ENCODE measurements at places on chromosomes 2 and 18.

DNA sequence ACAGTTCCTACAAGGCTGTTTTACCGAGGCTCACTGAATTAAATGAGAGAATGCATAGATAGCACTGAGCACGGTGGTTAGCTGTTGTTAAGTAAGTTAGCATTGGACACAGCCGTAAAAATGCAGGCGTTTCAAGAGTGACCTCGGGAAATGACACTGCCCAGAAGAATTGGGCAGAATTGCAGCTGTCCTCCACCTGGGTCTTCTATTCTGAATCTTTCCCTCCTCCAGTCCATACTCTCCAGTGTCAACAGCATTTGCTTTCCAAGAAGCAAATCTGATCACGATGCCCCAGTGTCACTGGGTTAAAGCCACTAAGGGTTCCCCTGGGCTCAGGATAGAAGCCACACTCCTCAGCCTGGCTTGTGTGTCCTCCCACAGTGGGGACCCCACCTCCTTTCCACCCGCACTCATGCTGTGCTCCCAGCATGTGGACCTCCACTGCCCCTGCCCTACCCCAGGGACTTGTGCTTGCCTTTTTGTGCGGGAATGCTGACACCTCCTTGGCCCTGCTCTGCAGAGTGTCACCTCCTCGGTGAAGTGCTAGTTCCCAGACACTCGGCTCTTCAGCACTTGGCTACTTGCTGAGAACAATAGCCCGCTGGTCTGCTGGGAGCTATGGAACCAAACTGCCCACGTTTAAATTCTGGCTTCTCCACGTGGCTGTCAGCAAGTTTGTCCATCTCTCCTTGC is 135.0 kb downstream of the ANTXR1 start:
- no peak for DNase-seq

DNA sequence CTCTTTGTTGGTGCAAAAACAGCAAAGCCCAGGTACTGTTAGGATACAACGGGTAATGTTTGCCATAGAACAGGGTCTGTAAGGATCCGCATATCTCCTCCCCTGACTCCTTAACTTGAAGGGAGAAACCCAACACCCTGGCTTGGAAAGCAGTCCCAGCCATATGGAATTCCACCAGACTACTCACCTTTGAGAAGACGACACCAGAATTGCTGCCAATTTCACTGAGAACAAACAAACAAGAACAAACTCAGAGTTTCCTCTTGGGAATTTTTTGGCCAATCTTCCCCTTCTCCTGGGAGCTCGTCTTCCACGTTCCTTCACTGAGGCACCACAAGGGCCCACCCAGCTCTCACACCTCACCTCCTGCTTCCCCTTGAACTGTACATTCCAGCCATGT is 29.2 kb downstream of the CAPN14 start:
- DNase-seq = no peak

- no peak for DNase-seq
Measured at GRCh38 chr2:21804151-21804550, 680.4 kb downstream of the TDRD15 start.

DNA sequence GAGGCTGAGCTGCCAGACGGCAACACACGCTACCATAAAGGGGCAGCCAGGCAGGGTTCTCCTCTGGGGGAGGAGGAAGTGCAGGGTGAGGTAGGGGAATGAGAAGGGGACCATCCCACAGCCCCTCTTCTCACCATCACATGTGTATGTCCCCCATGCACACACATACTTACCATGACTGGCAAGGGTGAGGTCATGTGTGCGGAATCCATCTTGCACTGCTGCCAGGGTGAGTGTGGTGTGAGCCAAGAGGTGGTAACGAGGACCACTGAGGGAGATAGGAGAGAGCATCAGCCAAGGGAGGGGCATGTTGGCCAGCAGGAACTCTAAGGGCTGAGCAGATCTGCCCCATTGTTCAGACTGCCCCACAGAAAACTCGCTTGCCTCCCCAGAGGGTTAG is 7.1 kb downstream of the WDR54 start:
- no peak for DNase-seq

- no peak for DNase-seq
Measured at GRCh38 chr2:218658671-218659257, 659 bp downstream of the ZNF142 start.

DNA sequence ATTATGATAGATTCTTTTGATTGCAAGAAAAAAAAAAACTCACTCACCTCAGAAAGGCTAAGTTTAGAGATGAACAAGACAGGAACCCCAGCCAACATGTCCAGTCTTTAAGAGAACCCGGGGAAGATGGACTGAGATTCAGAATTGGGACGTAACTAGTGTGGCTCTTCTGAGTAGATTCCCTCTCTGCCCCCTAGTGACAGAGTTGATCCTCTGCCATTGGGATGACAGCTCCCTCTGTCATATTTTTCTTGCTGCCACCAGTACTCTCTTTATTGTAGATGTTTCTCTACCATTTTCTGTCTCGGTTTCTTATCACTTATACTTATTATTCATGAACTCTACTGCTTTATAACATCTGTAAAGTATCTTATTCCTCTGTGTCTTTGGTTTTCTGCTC is 77.7 kb downstream of the GULP1 start:
- DNase-seq = no peak

- no peak for DNase-seq
Measured at GRCh38 chr2:150472511-150472899, 15.0 kb downstream of the RND3 start.

DNA sequence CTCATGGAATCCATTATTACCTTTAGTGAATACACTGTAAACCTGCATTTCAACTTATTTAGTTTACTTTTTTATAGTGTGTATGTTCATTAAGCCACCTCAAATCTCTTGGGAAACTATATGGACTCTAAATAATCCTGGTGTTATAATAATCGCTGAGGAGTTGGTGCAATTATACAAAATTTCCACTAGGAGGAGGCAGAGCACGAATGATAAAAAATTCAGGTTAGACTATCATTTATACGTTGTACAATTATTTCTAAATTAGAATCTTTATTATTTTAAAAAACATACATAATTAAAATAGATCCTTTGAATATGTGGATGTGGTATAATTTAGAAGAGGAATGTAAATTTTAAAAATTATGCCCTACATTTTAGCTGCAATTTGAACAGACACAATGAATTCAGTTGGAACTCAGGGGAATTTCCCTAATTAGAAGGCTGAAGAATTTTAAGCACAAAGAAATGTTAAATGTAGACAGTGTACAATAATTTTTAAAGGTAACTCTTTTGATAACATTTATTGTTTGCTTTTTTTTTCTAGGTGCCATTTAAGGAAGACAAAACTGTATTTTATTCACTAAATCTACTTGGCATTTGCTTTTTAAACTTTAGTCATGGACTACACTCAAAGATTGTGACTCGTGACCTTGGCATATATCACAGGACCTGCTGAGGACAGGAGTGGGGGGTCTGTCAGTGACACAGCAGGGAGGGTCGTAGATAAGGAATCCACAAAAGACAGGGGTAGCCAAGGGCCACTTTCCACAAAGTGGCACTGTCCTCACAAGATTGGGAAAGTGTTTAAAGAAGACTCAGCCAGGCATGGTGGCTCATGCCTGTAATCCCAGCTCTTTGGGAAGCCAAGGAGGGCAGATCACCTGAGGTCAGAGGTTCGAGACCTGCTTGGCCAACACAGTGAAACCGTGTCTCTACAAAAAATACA is 45.5 kb downstream of the RAB12 start:
- no peak for DNase-seq

DNA sequence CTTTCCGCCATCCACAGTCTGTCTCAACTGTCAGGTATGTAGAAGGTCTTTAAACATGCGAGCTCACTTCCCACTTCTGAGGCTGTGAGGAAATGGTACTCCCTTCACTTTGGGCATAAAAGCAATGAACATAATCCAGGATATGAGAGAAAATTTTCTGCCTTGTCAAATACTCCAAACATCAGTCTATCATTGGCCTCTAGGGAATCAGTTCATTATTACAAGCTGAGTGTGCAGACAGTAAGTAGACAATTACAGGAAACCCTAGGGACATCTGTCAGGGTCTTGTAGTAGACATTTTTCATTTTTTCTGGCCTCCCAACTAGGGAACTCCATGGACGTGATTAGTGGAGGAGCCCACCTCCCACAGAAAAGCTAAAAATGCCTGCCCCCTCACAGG is 13.6 kb upstream of the APCDD1 start:
- DNase-seq = no peak

DNA sequence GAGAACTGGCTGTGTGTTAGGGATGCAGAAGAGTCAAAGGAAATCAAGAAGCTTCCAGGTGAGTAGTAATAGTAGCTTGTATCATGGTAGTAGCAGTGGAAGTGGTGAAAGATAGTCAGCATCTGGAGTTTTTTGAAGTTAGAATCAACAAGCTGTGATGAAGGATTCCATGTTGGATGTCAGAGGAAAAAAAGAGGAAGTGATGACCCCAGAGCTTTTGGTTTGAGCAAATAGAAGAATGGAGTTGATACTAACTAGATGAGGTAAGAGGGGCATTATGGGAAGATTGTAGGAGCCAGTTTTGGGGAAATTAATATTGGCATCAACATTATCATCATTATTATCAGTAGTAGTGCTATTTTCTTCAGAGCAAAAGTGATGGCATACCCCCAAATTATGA is 542.2 kb downstream of the XIRP2 start:
- DNase-seq = no peak

- no peak for DNase-seq
Measured at GRCh38 chr2:221495731-221496130, 76.4 kb downstream of the EPHA4 start.

DNA sequence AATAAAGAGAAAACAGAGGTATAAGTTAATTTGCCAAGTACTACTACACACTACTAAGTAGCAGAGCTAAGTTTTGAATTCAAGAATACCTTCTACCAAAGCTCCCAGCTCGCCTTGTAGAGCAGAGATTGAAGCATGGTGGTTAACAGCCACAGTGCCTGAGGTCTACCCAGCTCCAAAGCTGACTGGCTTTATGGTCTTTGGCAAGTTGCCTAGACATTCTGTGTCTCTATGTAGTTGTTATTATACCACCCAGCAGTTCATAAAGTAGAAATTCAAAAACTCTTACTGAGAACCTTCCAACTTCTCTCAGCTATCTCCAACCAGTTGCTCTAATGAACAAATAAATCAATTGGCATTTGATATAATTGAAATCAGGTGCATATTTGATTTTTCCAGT is 87.8 kb downstream of the PDE11A start:
- DNase-seq = no peak

DNA sequence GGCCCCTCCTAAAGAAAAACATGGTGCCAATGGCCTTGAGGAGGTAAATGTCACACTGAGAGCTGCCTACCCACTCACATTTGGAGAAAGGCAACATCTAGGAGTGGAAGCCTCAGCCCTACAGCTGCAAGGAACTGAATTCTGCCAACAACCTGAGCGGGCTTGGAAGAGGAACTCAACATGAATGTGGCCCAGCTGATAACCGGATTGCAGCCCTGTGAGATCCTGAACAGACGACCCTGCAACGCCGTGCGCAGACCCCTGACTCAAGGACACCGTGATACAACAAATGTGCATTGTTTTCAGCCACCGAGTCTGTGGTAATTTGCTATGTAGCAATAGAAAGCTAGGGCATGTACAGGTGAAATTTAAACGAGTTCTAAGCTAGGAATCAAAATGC is 99.4 kb downstream of the MYOM1 start:
- no peak for DNase-seq

DNA sequence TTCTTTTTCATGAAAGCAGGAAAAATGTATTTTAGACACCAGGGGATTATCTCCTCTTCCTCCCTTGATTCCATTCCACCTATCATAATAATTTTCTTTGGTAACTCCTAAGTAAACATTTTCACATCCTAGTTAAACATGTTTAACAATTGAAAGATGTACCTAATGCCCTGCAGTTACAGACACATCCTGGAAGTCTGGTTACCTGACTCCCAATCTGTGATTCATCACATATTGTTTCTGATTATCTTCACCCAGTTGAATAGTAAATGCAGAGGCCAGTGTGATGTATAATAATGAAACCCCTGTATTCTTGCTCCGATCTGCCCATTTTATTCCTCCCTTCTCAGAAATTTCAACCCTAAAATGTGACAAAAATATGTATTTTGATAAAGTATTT is 1237.6 kb upstream of the LRRTM1 start:
- no peak for DNase-seq

GRCh38 chr2:54133056-54133455 is 17.6 kb downstream of the ACYP2 start:
- DNase-seq = no peak

DNA sequence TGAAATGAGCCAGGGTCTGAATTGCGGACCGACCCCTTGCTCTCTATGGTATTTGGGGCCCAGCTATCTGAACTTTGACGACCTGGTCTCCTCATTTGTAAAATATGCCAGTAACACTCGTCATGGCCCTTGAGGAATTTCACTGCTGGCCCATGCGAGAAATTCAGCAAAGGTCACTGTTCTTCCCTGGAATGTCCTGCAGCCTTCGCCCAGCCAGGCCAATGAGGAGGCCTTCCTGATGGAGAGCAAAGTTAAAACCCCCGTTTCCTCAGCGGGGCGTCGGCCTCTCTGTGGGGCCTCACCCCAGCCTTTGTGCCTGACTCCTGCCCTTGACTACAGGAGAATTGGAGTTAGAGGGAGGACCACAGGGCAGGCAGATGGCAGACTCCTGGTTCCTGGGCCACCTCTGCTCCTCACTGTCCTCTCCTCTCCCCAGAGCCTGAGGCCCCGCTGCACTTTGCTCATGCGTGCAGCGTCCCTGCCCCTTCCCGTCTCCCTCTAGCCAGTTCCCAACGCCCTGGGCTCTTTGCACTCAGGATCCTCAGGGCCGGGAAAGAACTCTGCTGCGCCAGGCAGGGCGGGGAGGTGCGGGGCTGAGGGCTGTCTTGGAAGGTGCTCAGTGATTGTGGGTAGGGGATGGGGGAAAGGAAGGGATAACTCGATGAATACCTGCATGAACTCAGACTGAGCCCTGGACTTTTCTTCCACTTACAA is 257.0 kb upstream of the RAB6C start:
- DNase-seq = no peak

GRCh38 chr2:106596844-106597243 is 109.7 kb downstream of the CD8B2 start:
- DNase-seq = no peak

DNA sequence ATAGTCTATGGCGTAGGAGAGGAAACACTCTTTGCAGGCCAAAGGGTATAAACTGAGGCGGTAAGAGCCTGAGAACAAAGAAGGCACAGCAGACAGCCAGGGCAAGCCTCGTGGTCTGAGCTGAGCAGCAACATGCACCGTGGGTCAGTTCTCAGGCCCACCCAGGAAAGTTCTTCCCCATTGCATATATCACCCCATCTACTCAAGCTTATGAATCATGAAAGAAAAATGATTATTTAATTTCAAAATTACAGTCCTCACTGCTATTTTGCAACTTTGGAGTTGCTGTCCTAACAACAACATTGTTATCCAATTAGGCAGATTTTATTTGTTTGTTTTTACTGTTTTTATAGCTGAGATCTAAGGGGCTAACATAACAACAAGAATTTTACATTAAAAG is 54.7 kb upstream of the RIOK3 start:
- DNase-seq = no peak

All from activated naive CD4-positive, alpha-beta T cell (primary cell).